Stimulated activated naive CD4-positive, alpha-beta T cell (primary cell): ENCODE measurements at places on chromosomes 1 and 21.

DNA sequence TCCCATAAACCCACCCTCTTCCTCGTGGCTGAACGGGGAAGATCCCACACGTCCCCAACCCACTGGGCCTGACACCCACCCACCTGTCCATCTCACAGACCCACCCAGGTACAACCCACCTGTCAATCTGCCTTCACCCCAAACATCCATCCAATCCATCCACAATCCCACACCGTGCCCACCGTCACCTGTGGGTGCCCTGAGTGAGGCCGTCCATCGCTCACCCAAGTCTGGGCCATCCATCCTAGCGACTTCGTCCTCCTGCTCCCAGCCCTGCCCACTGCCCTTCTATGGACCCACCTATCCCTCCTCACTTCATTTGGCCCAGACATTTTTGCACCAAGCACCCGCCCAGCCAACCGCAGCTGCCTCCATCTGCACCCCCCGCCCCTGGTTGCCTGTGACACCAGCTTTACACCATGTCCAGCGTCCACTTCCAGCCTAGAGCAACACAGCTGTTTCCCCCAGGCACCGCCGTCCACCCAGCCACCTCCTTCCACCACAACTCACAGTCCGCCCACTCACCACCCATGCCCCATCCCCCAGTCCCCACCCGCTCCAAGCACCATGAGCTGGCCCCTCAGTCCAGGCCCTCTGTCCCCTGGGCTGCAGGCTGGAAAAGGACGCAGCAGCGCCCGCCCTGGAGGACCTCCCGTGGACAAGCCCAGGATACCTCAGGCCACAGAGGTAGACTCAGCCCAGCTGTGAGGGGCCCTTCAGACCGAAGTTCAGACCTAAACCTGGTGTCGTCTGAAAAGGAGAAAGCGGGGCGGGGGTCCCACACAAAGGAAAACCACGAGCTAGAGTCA is 7.7 kb downstream of the TTLL10 start:
- DNase-seq, result no peak

- DNase-seq, result no peak
Observed at GRCh38 chr1:79792219-79792930, 785.8 kb upstream of the ADGRL4 start.

DNA sequence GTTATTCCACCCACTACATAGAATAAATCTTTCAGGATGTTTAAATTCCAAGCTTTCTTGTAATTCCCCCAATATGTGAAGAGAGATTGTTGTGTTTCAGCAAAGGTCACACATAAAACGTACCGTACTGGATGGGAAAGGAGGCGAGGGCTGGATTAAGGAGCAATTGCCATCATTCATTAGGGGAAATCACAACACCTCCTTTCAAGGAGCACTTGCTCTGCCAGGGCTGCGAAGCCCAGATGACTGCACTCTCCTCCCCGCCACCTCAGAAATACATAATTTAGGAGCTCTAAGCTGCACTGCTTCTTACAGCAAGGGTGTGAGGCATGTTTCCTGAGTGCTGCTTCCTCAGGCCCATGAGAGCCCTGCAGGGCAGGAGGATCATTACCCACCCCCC is 29.6 kb downstream of the MATN1 start:
- DNase-seq, result no peak

GRCh38 chr1:221045842-221046831 is 166.9 kb downstream of the HLX start:
- no peak for DNase-seq

DNA sequence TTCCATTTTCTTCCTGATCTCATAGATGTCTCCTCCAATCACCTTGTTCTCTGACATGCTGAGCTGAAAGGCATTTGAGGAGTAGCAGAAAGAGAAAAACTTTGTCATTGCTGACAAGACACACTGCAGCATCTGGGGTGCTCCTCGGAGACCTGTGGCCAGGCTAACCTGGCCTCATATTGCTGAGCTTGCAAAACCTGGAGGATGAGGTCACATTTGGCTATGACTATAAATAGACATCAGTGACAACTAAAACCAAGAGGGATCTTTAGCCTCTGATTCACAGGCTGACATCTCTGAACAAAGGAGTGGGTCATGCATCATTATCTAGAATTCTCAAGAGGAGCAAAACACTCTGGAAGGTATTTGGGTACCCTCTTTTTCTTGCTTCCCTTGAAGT is 83.7 kb downstream of the PROX1 start:
- no peak for DNase-seq
